ENCODE measurements at places on chromosomes 3 and 15.

- no peak for DNase-seq
These were observed 56.0 kb upstream of the MYRIP start for GRCh38 chr3:39753391-39753790.

DNA sequence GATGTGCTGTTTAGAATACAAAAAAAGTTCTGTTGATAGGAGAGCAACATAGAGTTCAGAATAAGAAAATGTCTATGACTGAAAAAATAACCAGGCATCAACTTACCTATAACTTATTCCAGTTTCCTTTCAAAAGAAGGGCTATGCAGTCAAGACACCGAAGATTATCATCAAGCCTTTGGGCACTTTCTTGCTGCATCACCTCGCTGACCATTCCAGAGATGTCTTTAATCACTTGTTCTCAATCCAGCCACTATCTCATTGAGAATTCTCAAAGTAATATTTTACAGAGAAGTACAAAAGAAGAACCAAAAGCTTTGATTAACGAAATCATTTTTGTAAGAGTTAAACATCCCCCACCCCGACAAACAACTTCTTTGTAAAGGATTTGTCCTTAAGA is 198.3 kb upstream of the P2RY1 start:
- no peak for DNase-seq

DNA sequence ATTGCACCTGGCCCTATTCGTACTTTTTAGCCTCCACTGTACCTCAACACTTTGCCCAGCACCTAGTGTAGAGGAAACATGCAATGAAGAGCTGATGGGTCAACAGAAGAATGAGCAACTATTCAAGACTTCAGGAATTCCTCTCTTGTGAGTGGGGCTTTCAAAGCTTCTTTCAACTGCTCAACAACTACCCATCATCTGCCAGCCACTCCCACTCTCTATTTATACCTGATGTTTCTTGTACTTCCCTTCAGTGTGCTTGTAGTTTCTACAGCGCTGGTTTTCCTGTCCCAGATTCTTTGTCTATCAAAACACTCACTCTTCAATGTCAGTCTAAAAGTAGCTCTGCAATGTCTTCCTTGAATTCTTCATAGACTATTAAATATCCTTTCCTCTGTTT is 168.3 kb upstream of the LPP start:
- DNase-seq = no peak

- DNase-seq = no peak
These were observed 693.2 kb downstream of the ROBO1 start for GRCh38 chr3:79074558-79074957.

- no peak for DNase-seq
These were observed 42.5 kb downstream of the SGO1 start for GRCh38 chr3:20143519-20143918.

DNA sequence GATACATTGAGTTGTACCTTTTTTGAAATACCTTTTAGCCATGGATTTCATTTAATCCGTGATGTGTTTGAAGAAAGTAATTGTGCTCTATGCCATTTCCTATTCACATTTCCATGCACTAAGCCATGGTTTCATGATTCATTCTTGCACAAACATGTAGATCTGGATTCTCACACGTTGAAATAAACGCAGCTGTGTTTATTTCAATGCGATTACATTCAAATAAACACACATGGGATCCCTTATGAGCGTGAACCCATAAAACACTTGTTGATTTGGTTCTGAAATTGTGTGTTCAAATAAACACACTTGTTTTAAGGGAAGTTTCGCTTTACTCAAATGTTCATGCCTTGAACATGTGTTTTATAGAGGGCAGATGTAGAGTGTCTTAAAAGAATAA is 39.2 kb downstream of the BBX start:
- no peak for DNase-seq

DNA sequence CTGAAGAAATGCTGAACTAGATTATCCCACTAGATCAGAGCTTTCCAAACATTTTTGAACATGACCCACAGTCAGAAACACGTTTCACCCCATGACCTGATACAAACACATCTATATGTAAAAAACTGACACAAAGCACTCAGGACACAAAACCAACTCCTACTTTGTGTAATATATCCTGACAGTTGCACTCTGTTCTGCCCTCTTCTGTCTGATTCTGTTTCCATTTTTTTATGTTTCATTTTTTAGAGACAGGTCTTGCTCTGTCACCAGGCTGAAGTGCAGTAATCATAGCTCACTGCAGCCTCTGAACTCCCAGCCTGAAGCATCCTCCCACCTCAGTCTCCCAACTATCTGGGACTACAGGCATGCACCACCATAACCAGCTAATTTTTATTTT is 15.8 kb upstream of the RFTN1 start:
- DNase-seq = no peak

Data from cortex of kidney (tissue), 1 donor.